T follicular helper cell (primary cell): ENCODE measurements at places on chromosomes 3 and 15.

GRCh38 chr3:186680869-186681268, 15.1 kb downstream of the HRG start:
- no peak for DNase-seq

DNA sequence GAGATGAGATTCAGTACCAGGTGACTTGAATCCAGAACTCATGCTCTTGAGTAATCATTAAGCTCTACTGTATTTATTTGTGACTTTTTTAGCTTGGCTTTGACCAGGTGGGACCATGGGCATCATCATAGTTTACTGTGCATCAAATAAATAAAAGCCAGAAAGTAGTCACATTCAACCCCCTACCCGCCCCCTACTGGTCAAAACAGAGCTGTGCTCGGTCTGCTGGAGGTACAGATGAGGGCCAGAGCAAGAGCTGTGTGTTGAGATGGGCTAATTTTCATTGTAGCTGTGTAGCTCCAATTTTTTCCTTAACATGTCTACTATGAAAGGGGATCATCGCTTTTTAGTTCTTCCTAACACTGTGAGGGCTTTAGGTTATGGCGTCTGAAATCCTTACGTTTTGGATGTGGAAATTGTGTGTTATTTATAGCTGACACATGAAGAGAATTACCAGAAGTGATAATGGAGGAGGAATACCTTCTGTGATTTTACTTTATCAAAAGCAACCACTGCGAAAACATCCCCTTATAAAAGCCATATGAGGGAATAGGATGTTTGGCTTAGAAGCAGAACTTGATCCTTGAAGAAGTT, 375.1 kb downstream of the PTPRG start:
- DNase-seq: no peak

DNA sequence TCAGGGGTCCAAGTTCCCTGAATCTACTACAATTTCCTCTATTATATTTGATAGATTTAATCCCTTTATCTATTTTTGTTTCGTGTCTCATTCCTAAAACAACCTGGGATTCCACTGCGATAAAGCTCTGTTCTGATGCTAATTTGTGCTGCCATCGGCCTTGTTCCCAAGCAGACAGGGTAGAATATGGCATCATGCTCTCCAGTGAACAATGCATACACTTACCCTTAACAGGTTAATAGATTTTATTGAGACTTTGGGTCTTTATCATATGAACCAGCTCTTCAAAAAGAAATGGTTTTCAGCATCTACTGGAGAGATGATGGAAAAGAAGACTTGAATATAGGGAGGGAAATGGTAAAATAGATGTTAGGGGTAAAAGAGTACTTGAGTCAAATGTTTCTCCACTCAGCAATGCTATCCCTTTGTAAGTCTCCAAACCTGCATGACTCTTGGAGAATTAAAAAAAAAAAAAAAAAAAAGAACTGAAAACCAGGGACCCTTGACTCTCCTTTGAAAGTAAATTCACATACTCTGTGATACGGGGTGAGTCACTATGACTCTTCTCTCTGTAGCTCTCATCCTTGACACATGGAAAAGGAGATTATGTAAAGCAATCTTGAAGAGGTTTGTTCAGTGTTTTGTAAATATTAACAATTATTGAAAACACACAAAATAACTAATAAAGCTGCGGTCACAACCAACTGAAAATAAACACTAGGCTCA, 268.8 kb downstream of the ZBTB20 start:
- no peak for DNase-seq

GRCh38 chr3:114809668-114810413, 337.2 kb downstream of the ZBTB20 start:
- no peak for DNase-seq
